ENCODE measurements at places on chromosomes 6 and 20.

DNA sequence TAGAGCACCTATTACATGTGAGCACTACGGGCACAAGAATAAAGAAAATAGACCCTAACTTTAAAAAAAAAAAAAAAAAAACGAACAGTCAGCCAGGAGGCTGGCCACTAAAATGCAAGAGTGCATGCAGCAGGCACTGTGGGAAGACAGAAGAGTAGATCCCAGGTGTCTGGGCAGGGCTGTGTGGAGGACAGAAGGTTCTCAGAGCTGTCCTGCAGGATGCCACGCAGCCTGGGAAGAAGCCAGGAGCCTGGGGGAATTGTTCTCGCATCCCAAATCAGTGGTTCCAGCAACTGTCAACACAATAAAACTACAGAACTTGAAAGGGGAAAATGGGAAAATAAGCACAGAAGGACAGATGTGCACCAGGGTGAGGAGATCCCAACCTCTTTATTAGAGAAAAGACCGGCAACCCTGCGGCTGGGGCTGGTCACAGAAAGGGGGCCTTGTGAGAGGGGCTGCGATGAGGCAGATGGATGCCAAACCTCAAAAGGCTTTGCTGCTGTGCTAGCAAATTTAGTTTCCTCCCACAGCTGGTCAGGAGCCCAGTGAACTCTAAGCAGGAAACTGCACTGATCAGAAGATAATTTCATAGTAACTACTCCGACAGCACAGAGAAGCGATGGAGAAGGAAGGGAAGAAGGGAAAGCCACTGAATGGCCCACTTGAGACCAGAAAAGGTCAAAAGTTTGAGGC, 30.9 kb downstream of the MAP3K5 start:
- DNase-seq: no peak

DNA sequence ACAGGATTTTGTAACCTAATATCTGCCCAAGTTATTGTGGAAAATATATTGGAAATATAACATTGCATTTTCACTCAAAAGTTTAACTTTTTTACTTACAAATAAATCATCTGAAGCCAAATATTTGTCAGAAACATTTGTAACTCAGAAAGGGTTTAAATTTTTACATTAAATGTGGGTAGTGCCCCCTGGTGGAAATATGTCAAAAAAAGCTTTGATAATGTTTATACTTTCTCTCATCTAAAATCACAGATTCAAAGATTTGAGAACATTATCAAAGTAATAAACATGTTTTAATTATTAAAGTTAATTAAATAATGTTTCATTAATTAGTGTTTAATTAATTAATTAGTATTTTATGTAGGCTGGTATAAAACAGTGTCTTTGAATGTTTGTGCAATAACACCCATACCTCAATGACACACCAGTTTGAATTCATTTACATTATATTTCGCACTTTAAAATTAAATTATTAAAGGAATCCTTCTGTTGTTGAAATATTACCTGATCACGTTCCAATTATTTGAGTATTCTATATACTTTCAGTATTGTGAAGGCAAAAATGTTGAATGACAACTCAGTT, 320.1 kb upstream of the FKBP1C start:
- DNase-seq: no peak

DNA sequence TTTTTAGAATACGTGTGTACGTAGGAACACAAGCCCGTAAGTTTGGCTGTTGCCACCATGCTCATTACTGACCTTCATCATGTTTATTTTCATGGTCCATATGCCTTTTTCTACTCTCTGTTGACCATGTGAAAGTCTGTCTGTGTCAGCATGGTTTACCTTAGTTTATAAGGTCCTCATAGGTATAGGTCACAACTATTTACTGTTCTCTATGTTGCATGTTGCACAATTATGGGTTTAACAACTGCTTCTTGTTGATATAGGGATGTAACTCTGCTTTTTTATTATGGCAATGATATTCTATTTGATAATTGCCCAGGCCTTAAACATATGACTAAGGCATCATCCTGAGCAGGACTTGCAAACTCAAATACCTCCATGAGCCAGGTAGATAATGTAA, 13.4 kb upstream of the RANBP9 start:
- DNase-seq: no peak

DNA sequence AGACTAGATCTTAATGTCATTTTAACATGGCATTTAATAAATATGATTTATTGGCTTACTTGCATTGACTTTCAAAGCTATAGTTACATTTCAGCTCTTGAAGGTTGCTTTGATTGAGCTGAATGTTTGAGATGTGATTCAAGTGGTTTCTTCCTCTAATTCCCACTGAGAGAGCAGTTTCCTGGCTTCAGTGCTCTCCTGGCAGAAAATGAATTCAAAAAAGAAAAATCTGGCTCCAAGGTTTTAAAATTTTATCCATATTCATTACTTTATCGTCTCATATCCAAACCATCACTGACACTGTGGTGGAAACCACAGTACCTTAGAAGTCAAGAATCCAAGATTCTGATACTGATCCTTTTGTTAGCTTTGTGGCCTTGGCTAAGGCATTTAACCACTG, 263.1 kb upstream of the HSF2 start:
- no peak for DNase-seq

DNA sequence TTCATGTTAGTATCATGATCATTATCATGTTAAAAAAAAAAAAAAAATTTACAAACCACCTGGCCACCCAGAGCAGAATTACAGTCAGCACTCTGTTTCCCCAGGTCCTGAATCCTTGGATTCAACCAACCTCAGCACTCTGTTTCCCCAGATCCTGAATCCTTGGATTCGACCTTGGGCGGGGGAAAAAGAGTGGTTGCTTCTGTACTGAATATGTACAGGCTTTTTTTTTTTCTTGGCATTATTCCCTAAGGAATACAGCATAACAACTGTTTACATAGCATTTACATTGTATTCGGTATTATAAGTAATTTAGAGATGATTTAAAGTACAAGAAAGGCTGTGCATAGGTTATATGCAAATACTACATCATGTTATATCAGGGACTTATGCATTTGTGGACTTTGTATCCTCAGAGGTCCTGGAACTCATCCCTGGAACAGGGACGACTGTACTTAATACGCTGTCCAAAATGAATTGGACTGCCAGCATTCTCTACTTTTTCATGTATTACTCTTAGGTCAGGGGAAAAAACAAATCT, 31.2 kb downstream of the GCNT2 start:
- DNase-seq: no peak

- DNase-seq: peak; percentile 90
Observed at GRCh38 chr6:156780102-156780641, 3.0 kb downstream of the ARID1B start.

GRCh38 chr20:38156280-38156679, 8.8 kb downstream of the TGM2 start:
- DNase-seq: no peak

Data from NCI-H2029 treated with DMSO at 0.1 percent for 48 hours (cell line).